ENCODE measurements at places on chromosomes 1 and 21. TPM values are rescaled to one million over a fixed set of nuclear protein-coding genes. Genes with fewer than 3 reads are reported as not detected.

Gene TMEM9
- total RNA-seq, result 38.1 TPM

Gene BNIPL
- not detected for total RNA-seq

Gene SH2D2A
- 0.33 TPM for total RNA-seq

Gene PTAFR
- total RNA-seq, result 0.05 TPM

Gene PGLYRP4
- not detected for total RNA-seq

Gene HSD3B2
- total RNA-seq, result not detected

Gene CD52
- total RNA-seq, result not detected

Gene BECN2
- total RNA-seq, result not detected

Gene VAV3
- 4.0 TPM for total RNA-seq

Gene PTPN14
- 52.8 TPM for total RNA-seq

Gene LYSMD1
- 3.3 TPM for total RNA-seq
